IPS DF 19.7 (cell line): ENCODE measurements at places on chromosomes 5 and 9.

- DNase-seq: no peak
These were observed 99.8 kb downstream of the VAV2 start for GRCh38 chr9:133892193-133892920.

DNA sequence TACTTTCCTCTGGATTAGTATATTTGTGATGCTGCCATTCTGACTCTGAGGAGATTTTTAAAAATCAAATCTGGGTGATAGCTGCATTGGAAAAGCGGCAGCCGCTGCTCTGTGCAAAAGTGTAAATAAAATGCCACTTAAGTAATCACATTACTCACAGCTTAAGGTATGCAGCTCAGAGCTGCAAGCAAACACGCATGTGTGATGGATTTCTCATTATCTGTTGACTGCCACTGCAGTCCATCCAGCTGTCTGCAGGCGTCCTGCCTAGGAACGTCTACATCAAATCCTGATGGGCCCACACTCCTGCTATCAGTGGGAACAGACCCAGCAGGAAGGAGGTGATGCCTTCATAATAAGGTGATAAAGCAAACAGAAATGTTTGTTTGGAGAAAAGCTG lies 216.9 kb downstream of the SPOCK1 start:
- no peak for DNase-seq

GRCh38 chr9:90967145-90967538 lies 165.5 kb downstream of the SYK start:
- no peak for DNase-seq

- DNase-seq: no peak
These were observed 30.8 kb downstream of the KLHL3 start for GRCh38 chr5:137705106-137705505.

DNA sequence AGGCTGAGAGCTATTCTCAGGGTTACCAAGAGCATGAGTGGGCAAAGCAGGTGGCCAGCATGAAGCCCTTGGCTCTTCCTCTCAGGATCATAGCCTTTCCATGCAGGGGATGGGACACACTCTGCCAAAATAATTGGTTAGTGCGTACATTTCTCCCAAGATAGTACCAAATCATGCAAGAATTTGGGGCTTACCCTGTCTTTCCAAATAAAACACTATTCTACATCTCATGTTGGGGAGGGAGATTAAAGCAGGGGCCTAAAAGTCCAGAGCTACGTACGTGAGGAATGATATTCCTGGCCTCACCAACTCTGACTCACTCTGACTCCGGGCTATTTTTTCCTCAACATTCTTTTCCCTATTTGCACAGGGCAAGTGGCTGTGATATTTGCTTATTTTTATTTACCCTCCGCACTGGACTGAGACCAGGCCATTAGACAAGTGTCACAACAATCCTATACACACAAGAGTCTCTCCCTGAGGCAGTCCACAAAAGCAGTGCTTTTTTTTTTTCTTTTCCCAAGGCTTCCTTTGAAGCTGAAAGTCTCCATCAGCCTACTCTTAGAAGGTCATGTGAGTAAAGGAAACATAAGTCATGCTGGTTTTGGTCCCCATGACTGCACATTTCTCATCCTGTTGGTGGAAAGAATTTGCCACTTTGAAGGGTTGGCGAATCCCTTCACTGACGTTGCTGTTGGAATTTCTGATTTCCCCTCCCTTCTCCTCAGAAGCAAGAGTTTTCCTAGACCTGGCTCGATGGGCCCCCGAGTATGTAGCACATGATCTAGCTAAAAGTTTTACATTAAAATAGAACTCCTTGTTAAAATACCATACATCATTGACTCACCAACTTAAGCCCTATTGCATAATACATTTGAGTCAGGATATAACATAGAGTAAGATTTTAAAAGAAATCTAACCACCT lies 40.0 kb downstream of the TMEM252 start:
- no peak for DNase-seq

GRCh38 chr9:112719241-112719691 lies 1.3 kb upstream of the INIP start:
- DNase-seq: no peak

DNA sequence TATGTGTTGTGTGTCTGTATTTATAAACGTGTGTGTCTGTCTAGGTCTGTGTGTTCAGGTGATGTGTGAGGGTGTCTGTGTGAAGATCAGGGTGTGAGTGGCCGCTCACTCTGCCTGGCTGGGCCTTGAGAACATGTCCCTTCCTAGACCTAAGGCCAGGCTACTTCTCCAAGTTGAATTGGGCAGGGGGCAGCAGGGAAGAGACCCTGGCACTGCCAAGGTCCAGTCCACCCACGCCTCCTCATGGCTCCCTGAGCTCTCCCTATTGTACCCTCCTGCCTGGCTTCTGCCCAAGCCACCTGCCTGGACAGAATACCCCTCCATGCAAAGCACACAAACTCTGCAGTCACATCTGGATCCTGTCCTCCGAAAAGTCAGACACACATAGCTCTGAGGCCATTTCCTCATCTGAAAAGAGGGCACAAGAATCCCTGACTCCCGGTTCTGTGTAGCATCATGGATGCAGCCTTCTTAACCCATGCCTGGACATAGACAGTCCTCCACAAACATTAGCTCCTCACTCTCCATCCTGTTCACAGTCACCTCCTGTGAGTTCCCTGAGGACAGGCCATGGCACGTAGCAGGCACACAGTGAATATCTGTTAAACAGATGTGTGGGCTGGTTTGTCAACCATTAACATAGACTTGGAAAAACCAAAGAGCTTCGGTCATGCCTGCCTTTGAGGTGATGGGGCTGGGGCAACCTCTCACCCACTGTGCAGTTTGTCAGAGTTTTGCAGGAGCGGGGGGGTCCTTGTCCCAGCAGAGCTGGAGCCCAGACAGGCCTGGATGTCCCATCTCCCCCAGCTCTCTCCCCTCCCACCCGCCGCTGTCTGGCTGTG lies 167.8 kb upstream of the MVB12B start:
- no peak for DNase-seq

DNA sequence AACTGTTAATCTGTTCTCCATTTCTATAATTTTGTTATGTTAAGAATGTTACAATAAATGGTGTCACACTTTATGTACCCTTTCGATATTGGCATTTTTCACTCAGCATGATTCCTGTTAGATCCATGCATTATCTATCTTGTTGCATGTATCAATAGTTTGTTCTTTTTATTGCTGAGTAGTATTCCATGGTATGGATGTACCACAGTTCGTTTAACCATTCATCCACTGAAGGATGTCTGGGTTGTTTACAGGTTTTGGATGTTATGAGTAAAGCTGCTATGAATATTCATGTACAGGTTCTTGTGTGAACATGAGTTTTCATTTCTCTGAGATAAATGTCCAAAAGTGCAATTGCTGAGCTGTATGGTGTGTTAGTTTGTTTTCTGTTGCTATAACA lies 26.3 kb upstream of the CCDC112 start:
- no peak for DNase-seq

GRCh38 chr9:134378901-134379338 lies 52.7 kb downstream of the RXRA start:
- no peak for DNase-seq

GRCh38 chr9:126016579-126017290 lies 269.6 kb downstream of the PBX3 start:
- no peak for DNase-seq

DNA sequence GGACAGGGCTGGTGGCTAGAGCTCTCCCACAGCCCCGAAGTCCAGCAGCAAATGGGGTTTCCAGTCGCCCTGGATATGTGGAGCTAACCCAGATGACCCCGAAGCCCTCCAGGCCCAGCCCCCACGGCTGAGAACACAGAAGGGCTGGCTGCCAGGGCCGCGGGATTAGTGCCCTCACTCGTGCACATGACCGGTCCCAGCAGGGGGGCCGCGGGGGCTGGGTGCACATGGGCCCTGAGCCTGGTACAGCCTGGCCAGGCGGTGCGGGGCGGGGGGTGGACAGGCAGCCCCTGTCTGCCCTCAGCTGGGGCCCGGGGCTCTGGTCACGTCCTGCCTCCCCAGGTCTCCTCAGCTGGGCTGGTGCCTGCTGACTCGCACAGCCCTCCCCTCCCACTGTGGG lies 5.9 kb downstream of the SSNA1 start:
- no peak for DNase-seq

DNA sequence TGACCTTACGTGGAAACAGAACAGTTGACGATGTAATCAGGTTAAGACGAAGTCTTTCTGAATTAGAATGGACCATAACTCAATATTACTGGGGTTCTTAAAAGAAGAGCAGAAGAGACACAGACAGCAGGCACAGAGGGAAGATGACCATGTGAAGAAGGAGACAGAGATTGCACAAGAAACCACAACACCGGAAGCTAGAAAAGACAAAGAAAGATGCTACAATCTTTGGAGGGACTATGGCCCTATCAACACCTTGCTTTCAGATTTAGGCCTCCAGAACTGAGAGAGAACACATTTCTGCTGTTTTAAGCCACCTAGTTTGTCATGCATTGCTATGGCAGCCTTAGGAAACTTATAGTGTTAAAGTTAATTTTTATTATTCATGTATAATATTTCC lies 27.1 kb downstream of the CDH9 start:
- DNase-seq: no peak

DNA sequence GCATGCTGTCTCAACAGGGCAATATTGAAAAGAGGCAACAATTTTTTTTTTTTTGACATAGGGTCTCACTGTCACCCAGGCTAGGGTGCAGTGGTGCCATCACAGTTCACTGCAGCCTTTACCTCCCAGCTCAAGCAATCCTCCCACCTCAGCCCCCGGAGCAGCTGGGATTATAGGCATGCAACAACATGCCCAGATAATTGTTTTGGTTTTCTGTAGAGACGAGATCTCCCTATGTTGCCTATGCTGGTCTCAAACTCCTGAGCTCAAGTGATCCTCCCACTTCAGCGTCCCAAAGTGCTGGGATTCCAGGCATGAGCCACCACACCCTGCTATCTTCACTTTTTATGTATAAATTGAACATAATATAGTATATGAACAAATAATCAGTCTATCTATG lies 47.6 kb downstream of the PRELID2 start:
- no peak for DNase-seq

GRCh38 chr5:77558266-77558665 lies 66.2 kb upstream of the WDR41 start:
- DNase-seq: no peak

- DNase-seq: no peak
These were observed 47.6 kb upstream of the RNU6ATAC start for GRCh38 chr9:134211811-134212485.

DNA sequence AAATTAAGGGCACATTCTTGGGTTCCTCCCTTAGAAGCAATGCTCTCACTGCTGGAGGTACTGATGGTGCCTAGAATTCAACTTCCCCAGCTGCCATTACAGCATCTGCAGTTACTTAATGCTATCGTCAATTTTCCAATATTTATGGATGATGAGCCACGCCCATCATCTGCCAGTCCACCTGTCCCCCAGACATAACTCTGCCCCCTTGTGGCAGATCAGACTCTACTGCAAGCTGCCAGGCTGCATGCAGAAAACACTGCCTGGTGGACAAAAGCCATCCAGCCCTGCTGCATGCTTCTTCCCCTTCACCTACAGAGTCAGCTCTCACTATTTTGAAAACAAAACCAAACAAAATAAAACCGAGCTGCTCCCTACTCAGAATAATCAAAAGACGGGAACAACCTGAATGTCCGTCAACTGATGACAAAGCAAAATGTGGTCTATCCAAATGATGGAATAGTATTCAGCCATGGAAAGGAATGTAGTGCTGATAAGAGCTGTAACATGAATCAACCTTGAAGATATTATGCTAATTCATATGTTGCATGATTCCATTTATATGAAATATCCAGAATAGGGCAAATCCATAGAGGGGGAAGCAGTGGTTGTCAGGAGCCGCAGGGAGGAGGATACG lies 66.4 kb downstream of the RETREG1 start:
- DNase-seq: no peak

GRCh38 chr5:133050521-133050920 lies 1.3 kb upstream of the HSPA4 start:
- no peak for DNase-seq

- no peak for DNase-seq
These were observed 110.9 kb upstream of the ANKRD55 start for GRCh38 chr5:56343988-56344387.

GRCh38 chr9:37410969-37411785 lies 11.3 kb upstream of the GRHPR start:
- DNase-seq: no peak

DNA sequence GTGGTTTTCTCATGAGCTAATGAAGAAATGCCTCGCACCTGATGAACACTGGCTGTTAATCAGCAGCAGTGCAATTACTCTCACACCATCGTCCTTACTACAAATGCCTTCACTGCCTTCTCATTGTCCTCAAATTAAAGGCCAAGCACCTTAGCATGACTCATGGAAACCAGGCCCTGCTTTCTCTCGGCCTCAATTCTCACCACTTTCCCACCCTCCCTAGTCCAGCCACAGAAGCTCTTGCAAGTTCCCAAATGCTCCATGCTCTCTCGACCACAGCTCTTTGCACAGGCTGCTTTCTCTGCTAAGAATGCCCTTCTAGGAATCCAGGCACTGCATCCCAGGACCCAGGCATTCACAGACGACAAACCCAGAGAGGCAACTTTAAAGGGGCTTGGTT lies 94.6 kb upstream of the KLF4 start:
- no peak for DNase-seq

- no peak for DNase-seq
These were observed 76.4 kb downstream of the TTLL11 start for GRCh38 chr9:122016744-122017143.

GRCh38 chr5:905139-905642 lies 12.5 kb downstream of the TRIP13 start:
- no peak for DNase-seq

DNA sequence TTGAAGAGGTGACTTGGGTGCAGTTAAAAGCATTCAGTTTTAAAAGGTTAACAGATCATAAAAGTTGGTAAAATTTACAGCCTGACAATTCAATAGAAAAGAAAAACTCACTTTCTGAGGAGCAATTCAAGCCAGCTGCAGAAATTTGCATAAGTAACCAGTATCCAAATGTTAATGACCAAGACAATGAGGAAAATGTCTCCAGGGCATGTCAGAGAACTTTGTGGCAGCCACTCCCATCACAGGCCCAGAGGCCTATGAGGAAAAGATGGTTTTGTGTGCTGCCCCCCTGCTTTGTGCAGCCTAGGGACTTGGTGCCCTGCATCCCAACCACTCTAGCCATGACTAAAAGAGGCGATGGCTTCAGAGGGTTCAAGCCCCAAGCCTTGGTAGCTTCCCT lies 1406.5 kb upstream of the ACO1 start:
- DNase-seq: no peak

DNA sequence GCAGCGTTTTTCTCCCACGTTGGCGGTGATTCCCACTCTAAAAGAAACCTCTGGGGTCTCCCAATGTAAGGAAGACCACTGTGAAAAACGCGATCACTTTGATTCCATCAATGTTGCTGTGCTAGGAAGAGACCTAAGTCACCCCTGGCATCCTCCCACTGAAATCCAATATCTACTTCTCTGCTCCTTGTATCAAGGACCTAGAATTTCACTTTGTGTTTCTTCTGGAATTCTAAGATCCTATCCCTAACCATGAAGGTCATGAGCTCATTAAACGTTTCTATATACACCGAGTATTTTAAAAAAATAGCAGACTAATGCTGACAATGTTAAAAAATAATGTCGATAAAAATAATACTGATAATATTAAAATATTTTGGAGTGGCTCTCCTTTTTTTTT lies 118.8 kb upstream of the MYO10 start:
- DNase-seq: no peak

GRCh38 chr5:32810804-32811203 lies 99.7 kb downstream of the NPR3 start:
- DNase-seq: no peak

- DNase-seq: no peak
These were observed 348.4 kb downstream of the BRINP1 start for GRCh38 chr9:119020730-119021333.
